ENCODE measurements at places on chromosomes 2 and 18.

- DNase-seq: no peak
Measured at GRCh38 chr2:5696404-5696944, 4.3 kb downstream of the SOX11 start.

DNA sequence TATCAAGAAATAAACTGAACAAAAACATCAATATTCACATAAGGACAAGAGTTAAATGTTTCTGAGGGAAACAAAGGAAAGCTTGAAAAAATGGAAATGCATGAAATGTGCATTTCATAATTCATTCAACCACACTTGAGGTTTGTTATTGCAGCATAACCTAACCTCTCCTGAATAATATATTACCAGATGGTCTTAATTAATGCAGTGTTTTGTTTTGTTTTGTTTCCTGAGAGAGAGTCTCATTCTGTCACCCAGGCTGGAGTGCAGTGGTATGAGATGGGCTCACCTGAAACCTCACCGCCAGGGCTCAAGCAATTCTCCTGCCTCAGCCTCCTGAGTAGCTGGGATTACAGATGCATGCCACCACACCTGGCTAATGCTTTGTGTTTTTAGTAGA, 139.9 kb upstream of the PIEZO2 start:
- DNase-seq: no peak

- no peak for DNase-seq
Measured at GRCh38 chr2:218229851-218230250, 12.9 kb downstream of the ARPC2 start.

DNA sequence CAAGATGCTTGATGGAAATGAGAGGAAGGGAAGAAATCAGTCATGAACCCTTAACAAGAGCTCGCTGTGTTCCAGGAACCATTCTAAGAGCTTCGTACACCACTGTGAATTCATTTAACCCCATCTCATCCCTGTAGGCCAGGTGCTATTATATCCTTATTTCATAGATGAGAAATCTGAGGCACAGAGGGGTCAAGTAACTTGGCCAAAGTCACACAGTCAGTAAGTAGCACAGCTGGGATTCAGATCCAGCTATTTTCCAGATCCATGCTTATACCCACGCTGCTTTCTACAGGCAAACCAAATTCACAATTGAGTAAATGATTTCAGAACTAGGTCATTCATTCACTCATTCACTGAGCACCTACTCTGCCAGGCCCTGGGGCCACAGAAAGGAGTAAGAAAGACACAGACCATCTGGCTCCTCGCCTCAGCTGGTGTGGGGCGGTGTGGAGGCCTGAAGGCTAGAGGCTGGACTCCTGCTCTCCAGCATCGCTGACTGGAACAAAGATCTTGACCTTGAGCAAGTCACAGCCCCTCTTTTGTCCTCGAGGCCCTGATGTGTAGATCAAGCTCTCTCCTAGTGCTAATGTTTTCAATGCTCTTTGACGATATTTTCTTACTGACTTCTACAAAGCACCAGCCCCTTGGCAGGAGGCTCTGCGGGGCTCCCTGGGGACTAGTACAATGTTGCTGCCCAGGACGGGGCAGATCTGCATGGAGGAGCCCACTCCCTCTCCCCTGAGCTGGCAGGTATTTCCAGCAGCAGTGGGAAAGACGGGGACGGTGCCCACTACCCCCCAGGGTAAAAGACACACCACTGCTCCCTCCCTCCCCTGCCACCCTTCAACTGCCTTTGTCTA, 26.5 kb downstream of the STEAP3 start:
- DNase-seq: no peak

DNA sequence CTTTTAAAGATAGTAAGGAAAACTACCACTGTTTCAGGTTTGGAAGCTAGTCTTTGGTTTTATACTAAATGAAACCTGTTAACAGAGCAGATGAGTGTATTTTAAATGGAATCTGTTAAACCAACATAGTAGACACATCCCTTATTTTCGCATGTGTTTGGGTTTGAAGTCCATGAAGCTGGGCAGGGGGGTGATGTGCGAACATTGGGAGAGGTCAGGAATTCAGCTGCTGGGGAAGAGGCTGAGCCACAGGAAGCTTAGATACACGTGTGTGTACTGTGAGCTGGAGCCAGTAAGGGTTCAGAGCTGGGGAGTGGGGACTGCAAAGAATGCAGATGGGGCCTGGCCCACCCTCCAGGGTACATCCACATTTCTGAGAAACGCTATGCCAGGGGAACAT, 176.9 kb downstream of the VAPA start:
- DNase-seq: no peak

DNA sequence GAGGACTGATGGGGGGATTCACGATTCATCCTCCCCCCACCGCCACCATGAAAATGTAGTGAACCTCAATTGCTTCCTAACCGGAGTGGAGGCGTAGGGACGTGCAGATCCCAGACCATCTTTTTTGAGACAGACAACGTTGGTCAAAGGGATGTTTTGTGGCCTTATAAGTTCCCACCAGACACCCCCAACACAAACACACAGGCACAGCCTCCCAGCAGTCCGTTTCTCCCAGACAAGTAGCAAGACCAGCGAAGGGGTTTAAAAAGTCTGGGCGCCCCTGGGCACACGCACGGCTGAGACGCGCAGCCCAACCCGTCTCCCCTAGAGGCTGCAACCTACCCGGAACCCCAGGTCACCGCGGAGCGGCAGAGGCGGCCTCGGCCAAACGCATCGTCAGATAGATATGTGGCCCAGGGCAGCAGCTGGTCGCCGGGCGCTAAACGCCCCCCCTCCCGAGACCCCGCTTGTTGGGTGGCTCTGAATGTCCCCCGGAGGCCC, 1.3 kb downstream of the GBX2 start:
- DNase-seq: no peak

DNA sequence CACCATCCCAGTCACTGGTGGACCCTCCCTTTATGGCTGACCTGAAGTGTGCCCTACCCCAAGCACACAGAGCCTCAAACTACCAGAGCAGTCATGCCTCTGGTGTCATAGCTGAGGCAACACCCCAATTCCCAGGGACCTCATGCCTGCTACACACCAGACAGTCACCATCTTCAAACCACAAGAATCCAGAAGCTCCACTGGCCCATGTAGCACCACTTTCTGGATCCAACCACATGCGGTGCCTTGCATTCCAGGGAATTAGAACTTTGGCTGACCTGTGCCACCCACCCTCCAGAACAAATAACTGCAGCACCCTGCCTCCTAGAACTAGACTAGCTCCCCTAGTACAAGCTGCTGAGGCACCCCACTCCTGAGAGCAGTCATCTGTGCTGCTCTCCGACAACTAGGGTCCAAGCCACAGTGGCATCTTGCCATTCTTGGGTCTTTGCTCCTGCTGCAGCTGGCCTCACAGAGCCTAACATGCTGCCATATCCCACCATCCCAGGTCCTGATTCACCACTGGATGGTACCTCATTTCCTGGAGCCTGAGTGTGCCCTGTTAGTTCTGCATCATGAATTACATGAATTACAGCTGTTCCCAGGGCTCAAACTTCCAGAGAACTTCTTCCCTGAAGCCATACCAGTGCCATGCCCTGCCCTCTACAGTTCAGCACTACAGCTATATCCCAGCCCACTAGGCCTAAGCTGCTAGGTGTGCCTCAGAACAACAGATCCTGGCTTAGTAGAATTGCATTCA, 243.8 kb upstream of the CHST9 start:
- DNase-seq: no peak

DNA sequence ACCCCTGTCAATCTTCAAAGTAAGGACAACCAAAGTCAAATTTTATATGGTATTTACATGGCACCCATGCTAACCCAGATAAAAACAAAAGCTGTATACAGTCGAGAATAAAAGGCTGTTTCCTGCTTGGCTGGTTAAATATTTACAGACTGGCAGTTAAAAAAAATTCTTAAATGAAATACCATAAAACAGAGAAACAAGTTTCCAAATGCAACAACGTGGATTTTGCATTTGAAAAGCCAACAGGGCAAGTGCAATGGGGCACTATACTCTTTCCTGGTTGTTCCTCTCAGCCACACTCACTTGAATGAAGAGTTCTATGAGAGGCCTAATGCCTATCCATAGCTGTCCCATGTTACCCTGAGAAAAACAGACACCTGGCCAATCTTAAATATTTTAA, 6.1 kb upstream of the NR4A2 start:
- no peak for DNase-seq

- DNase-seq: no peak
Measured at GRCh38 chr2:103887625-103888024, 966.3 kb upstream of the POU3F3 start.

DNA sequence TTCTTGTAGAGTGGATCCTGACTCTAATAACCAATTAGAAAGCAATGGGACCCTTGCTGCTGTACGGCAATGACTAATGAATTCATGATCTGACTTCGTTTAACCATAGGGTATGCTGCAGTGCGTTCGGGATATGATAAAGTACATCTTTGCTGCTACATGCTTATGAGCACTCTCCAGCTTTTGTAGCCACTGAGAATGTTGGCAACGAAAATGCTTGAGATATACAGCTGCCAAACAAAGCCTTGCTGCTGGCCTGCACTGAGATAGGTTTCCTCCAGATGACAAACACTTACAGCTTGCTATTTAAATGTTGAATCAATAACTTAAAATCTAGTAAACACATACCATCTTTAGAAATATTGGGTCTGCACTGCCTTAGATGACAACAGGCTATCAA, 372.4 kb upstream of the SLC8A1 start:
- no peak for DNase-seq

- no peak for DNase-seq
Measured at GRCh38 chr2:46716927-46717326, 198.7 kb downstream of the MCFD2 start.

GRCh38 chr2:200443376-200443775, 66.5 kb downstream of the KCTD18 start:
- no peak for DNase-seq

DNA sequence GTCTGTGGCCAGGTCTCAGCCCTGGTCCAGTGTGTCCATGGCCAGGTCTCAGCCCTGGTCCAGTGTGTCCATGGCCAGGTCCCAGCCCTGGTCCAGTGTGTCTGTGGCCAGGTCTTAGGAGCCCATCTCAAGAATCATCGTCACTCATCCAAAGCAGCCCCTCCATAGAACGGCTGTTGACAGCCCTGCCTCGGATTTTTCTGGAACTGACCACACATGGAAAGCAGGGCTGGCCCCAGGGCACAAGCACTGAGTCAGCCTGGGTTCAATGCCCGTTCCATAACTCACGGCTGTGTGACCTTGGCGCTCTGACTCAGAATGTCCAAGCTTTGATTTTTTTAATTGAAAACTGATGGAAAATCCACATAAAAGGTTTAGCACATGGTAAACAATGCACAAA, 59.9 kb upstream of the SNTG2 start:
- no peak for DNase-seq

GRCh38 chr2:69997015-69997830, 35.8 kb upstream of the ASPRV1 start:
- no peak for DNase-seq

All from effector memory CD8-positive, alpha-beta T cell (primary cell).